ENCODE measurements at places on chromosomes 4 and X. TPM values are rescaled to one million over a fixed set of nuclear protein-coding genes. Genes with fewer than 3 reads are reported as not detected.

Gene CLNK
- not detected for total RNA-seq

Gene CHRDL1
- total RNA-seq: 248 TPM

Gene MTNR1A
- total RNA-seq: not detected

Gene AMOT
- total RNA-seq: 3.8 TPM

Gene SLITRK2
- total RNA-seq: 0.06 TPM

Gene USP46
- 18.3 TPM for total RNA-seq

Measured in mesenteric fat pad (tissue), 1 donor.